HS-27A (cell line): ENCODE measurements at places on chromosomes 6 and 20.

- no peak for DNase-seq
These were observed 15.2 kb downstream of the COX4I2 start for GRCh38 chr20:31652917-31653396.

DNA sequence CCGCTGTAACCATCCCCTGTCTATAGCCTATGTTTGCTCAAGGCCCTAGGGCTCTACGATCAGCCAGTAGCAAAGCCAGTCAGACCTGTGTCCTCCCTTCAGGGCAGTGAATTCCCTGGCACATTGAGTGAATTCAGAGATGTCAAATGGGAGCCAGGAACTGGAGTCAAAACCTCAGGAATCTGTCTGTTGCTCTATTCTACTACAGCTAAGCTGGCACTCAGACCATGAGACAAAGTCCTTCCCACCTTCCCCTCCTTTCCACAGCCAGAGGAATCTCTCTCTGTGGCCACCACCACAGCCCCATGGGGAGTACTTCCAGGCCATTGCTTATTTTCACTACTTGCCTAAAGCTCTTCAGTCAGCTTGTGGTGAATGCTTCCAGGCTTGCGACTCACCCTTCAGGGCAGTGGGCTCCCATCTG lies 82.0 kb downstream of the PKIB start:
- no peak for DNase-seq

DNA sequence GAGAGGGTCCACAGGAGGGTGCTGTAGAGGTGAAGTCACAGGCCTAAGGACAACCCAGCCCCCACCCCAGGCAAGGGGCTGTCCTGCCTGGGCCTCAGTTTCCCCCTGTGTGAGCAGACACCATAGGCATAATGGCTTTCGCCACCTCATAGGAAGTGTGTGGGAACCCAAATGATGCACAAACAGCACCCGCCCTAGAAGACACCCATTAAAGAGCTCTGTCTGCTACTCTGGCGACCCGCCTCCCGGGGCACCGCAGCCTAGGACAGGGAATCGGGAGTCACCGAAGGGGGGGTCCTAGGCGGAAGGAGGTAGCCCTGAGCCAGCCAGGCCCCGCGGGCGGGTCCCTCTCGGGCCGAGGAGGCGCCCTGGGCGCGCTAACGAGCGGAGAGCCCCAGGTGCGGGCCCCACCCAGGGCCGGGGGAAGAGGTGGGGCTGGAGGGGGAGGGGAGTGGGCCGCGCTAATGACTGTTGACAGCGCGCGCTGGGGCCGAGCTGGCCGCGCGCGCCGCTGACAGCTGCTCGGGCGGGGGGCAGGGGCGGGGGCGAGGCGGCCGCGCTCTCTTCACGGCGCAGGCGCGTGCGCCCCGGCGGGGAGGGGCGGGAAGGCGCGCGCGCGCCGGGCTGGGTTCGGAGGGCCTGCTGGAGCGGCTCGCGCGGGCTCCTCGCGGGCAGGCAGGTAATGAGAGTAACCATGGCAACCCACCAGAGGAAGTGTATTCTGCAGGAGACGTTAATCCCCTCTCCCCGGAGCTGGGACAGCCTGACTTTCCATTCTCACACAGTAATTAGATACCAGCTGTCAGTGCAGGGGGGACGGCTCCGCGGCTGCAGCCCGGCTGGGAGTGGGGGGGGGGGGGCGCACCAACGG lies 48.9 kb downstream of the NOL4L start:
- DNase-seq: no peak

DNA sequence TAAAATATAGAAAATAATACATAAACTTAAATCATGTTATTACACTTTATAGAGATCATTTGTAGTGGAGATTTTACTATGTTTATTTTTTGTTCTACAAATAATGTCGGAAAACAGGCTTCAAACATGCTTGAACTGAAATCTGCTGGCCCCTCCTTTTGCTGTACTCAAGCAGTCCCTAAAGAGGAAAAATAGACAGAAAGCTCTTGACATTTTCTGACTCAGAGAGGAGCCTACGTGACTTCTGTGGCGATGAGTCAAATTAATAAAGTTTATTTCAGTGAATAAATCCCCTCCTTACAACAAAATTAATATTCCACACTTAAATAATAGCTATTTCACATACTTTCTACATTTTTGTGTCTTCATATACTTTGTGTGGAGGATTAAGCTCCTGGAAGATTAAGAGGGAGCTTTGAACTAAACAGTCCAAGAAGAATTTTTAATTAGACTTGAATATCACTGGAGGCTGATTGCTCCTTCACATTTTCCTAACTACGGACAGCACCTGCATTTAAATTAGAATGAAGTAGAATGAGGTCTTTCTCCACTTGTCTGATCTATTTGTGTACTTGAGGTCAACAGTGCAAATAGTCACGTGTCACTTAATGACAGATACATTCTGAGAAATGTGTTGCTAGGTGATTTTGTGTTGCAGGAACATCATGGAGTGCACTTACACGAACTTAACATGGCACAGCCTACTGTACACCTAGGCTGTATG lies 1.7 kb upstream of the TREM1 start:
- no peak for DNase-seq

- no peak for DNase-seq
These were observed 125.0 kb downstream of the FYN start for GRCh38 chr6:111748231-111748647.

DNA sequence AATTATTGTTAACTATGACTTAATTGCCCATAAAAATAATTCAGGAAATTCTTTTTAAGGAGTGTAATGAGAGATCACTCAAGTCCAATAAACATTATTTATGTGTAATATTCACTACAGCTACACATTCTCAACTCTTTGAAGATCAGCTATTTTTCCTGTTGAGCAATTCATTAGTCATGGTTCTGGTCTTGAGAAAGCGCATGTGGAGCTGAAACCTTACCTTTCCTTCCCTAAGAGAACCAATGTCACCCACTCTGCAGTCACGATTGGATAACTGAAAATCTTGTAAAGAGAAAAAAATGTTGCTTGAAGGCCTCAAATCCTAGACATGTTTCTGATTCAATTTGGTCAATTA lies 736.9 kb upstream of the MARCKS start:
- DNase-seq: peak; percentile 92

- DNase-seq: no peak
These were observed 38.2 kb downstream of the MBOAT1 start for GRCh38 chr6:20173833-20174792.

- DNase-seq: no peak
These were observed 3.6 kb upstream of the VSTM2L start for GRCh38 chr20:37899105-37900045.

- no peak for DNase-seq
These were observed 40.3 kb downstream of the MTHFD1L start for GRCh38 chr6:150905769-150906168.

- no peak for DNase-seq
These were observed 174.6 kb downstream of the TRDN start for GRCh38 chr6:123462152-123462551.

- no peak for DNase-seq
These were observed 82.6 kb downstream of the PRSS35 start for GRCh38 chr6:83594941-83595340.

DNA sequence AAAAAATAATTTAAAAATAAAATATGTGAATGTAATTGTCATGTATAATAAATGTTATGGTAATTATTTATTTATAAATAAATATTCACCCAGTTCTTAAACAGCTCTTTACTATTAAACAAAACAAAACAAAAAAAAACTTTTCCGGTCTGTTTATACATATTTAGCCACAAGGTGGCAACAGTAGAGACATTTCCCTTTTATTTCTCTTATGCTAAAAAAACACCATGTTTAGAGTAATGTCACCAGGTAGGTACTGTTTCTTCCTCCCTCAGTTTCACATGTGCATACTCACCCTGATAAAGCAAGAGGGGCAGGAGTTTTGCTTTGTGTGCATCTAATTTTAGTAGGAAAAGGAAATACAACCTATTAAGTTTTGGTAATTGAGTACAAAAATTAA lies 610.4 kb upstream of the IMPG1 start:
- no peak for DNase-seq

DNA sequence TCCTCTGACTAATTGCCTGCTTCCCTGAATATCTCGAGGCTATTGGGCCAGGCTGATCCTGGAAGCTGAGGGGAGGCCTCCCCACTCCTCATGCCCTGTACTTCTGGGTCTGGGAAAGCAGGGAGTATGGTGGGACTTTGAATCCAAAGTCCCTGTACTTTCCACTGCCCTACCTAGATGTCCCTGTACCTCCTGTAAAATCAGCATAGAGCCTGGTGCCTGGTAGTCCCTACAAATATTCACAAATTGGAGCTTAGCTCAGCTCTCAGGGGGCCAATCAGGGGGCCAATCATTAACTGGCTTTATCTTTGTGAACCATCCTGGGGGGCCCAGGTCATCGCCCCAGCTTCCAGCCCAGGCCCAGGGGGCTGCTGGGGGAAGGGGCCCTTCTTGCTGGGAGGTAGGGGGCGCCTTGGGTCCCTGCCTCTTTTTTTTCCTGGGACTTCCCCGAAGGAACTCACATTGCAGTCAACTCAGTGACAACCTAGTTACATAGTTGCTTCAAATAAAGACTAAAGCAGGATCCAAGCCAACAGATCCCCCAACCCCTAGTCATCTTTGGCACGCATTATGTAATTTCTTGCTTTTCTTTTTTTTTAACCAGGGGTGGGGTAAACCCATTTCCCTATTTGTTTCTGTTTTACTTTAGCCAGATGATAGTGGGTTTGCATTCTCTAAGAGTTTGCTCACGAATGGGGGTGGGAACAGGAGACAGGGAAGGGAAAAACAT lies 6.9 kb upstream of the VEGFA start:
- no peak for DNase-seq

- DNase-seq: no peak
These were observed 715.1 kb downstream of the PTPRT start for GRCh38 chr20:42474646-42475045.

GRCh38 chr6:130725551-130725950 lies 101.7 kb upstream of the SMLR1 start:
- DNase-seq: no peak

- DNase-seq: no peak
These were observed 26.6 kb upstream of the EDN3 start for GRCh38 chr20:59273739-59274357.

DNA sequence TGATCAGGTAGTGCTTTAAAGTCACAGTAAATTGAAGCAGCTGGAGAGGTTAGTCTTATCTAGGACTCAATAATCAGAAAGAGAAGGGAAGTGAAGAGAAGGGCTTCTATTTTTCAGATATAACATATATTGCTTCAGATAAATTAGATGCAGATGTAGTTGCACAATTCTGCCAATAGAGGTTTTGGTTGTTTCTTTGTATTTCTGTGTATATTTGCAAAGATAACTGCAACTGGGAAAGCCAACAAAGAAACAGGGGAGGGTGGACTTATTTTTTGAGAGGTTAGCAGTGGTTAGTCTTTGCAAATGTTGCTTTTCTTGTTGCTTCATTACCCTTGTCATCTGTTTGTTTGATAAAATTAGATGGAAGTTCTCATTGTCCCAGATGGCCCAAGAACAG lies 106.6 kb downstream of the ADGRG6 start:
- no peak for DNase-seq

DNA sequence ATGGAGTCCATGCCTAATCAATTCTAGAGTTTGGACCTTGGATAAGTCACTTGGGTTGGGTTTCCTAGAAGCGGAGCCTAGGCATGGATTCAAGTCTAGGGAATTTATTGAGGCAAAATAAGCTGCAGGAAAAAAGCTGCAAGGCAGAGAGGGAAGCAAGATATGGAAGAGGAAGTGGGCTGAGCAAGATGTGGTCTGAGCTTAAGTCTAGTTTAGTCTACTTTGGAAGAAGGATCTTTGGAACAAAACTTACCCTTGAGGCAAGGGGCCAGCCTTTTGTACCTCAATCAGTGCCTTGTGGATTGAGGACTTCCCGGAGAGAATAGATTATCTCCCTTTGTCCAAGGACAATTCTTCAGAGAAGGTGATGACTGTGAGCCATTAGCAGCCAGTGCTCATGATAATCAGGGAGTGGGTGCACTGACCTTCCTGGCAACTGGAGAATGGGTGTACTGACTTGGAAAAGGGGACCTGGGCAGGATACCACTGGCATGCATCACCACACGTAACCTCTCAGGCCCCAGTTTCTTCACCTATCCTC lies 10.9 kb downstream of the ZSCAN9 start:
- DNase-seq: no peak

- DNase-seq: no peak
These were observed 62.9 kb upstream of the RUNX2 start for GRCh38 chr6:45265246-45265645.
